ENCODE measurements at places on chromosomes 1 and 21.

DNA sequence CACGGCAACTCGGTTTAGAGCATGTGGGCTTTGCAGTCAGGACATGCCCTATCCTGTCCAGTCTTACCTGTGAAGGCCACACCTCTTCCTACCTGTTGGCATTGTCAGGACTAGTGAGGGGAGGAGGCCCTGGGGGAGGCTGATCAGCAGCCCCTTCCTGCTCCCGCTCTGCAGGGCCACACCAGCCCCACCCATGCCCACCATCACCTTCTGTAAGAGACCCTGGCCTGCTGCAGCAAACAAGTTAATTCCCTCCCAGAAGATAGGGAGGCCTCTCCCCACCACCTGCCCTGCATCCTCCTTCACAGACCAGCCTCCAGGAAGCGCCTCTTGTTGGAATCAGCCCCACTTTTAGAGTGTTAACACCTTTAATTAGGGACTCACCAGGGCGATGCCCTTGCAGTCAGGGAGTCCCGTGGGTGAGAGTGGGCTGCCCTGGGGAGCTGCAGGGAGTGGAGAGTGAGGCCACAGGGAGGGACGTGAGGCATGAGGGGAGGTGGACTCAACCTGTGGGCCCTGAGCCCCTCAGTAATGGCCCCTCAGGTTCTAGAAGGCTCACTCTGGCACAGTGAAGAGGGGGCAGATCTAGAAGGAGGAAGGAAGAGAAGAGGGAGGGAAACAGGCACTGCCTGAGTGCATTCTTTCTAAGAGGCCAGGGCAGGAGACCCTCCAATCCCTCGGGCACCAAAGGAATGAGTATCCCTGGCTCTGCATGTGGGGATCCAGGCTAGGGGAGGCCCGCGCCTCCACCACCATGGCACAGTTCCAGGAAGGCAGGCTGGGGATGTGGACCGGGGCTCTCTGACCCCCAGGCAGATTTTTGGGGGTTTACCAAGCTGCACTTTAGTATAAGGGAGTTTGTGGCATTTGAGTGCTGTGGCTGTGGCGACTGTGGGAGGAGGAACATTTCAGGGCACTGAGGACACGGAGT is 8.2 kb downstream of the UMODL1 start:
- no peak for DNase-seq

DNA sequence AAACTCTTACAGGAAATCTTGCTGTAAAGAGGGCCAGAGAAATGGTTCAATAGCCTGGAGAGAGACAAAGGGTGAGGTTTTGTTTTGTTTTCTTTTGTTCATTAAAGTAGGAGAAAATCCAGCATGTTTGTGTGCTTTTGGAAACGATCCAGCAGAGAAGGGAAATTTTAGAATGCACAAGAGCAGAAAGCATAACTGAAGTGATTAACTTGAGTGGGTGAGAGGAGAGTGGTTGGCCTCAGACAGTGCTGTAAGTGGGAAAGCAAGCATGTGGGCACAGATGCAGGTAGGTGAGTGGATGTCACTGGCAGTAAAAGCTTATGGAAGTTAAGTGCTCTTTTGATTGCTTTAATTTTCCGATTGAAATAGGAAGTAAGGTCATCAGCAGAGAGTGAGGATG is 50.2 kb downstream of the EEIG2 start:
- no peak for DNase-seq

DNA sequence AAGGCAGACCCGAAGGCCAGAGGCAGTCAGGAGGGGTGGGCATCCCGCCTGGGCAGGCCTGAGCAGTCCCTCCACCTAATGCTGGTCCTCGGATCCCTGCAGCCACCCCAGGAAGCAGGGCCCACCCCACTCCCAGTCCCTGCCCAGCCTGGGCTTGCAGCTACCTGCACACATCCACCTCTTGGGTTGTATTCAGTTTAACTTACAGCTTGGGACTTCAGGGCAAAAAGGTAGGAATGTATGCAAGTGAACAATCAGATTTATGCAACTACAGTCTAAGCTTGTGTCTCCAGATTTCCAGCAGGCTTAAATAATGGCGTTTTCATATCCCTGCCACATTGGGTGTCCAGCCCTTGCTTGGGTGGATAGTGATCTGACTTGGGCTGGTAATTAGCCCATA is 17.4 kb downstream of the LDLRAP1 start:
- no peak for DNase-seq

DNA sequence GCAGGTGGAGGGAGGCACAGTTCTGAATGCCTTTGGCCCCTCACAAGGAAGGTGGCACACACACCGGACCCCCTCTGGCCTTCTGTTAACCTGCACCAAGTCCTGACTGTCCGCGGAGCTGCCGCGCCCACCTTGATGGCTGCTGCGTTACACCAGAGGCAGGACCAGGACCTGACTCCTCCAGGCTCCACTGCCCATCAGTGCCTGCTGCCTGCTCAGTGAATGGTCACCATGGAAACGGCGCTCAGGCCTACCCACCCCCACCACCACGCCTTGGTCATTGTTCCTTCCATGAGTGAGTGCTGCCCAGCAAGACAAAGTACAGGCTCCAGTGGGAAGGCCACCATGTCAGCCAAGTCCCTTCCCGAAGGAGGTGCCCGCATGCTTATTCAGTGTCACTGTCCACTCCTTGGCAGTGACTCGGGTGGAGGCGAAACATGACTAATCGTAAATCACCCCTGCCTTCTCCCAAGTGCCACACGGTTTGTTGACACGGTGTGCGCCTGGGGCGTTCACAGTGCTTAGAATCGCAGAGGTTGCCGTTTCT is 57.3 kb downstream of the SLC37A1 start:
- DNase-seq = no peak

DNA sequence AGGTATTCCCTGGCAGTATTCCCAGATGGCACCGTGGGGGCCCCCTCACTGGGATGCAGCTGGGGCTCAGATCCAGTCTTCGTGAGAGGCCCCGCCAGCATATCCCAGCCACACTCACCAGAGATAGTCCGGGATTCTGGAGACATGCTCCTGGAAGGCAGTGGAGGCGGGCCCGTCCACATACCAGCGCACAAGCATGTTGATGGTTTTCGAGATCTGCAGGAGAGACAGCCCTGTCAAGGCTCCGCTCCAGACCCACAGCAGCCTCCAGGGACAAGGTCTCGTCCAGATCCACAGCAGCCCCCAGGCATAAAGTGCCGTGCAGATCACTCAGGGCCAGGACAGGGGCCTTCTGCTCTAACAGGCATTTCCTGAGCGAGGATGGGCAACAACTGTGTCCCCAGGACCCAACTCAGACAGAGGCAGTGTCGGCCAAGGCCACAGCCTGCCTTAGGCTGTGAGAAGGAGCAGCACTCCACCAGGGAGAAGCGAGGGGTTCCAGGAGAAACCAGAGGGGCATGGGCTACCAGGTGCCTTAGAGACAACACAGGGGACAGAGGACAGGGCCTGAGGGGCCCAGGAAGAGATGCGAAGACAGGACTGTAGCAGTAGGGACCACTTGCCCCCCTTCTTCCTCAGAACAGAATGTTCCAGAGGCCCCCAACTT is 14.8 kb downstream of the LSS start:
- DNase-seq = no peak

DNA sequence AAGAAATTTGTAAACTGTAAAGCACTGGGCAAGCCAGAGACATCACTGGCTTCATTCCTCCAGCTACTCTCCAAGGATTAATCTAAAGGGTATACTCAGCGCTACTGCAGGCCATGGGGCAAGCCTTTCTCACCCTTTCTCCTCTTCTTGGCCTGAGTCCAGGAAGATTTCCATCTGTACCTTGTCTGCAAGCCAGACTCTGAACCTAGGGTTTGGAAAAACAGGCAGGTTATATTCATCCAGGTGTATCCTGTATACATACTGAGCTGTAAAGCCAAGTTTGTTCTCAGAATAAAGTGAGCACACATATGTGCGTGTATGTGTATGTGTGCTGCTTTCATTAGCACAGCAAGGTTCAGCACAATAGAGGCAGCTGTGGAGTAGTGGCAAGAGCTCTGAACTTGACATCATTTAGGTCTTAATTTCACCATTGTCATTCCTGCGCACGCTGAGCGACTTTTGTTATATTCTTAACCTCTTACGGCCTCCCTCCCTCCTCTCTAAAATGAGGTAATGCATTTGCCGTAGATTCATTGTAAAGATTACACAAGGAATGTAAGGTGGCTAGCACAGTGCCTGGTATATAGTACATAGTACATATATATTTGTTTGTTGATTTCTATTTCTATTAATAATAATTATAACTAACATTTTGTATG is 128.1 kb upstream of the JUN start:
- no peak for DNase-seq

- DNase-seq = no peak
Observed at GRCh38 chr1:246398126-246398813, 108.8 kb downstream of the SMYD3 start.

DNA sequence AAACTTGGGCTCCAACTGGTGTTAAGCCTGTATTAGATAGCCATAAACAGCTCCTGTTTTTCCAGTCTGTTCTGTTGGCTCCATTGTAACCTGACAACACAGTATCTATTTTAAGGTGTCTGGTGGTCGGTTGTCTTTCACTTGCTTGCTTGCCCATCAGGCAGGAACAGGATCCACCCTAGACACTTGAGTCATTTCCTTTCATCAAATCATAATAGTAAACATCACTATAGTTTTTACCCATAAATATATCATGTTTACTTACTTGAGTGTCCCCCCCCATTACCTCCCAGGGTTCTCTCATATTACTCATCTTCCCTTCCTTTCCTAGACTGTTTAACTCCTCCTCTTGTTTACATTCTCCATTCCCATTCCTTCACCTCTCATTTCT is 2.9 kb downstream of the DDI2 start:
- DNase-seq = peak; percentile 63

GRCh38 chr1:211604548-211604947 is 25.6 kb upstream of the SLC30A1 start:
- DNase-seq = no peak

DNA sequence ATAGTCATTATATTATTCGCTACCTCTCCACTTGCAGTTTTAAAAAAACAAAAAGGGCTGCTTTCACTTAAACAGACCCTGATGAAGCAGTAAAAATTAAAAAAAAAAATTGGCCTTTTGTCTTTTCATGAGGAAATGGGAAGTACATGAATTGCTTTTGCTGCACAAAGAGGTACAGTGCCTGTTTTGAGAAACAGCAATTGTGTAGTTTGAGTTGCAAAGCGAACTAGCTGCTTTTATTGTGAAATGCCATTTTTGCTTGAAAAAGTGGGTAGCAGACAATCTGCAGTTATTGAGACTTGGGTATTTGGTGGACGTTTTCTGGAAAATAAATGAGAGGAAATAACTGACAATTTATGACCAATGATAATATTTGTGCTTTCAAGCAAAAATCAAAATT is 7.0 kb downstream of the DIP2A start:
- DNase-seq = no peak

DNA sequence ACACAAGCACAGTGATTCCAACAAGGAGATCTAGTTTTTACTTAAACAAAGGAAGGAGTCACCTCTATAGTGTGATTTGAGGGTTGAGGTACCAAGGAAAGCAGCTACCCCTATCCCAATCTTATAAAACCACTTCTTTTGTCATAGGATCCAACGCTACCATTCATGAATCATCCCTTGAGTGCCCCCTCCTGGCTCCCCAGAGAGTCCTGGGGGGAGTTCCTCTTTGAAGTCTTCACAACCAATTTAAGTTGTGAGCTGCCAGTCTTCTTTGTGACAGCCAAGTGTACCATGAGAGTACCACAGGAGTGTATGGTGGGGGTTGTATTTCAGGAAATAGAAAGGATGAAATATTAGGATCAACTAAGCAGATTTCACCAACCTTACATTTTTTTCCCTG is 39.1 kb upstream of the NHLH2 start:
- DNase-seq = no peak

DNA sequence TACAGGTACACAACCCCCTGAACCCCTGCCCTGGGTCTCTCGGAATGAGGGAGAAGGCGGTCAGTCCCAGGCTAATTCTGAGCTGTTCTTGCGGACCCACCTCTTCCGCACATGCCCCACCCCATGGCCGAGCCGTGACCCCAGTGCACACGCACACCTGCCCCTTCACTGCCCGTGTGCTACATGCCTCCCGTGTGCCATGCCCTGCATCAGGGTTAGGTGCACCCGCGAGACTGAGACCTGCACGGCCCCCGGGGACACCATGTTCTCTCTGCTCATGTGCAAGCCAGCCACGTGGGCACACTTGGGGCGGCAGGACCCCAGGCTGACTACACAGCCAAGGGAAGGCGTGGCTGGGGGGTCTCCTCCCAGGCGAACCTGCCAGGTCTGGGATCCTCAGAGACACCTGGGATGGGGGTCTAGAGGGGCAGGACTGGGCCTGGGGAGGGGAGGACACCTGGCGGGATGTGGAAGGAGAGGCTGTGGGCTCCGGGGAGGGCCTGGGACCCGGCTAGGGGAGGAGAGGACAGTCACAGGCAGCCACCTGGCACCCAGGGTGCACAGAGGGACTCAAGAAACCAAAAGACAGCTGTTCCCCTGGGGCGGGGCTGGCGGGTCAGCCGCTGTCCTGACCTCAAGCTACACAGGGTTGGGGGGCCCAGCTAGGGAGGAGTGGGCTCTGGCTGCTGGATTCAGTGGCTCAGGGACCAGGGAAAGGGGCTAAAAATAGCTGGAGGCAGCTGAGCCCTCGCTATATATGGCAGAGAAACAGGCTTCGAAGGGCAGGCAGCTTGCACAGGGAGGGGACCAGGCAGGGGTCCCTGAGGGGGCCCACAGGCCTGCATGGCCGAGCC is 133.4 kb downstream of the CASZ1 start:
- DNase-seq = no peak

DNA sequence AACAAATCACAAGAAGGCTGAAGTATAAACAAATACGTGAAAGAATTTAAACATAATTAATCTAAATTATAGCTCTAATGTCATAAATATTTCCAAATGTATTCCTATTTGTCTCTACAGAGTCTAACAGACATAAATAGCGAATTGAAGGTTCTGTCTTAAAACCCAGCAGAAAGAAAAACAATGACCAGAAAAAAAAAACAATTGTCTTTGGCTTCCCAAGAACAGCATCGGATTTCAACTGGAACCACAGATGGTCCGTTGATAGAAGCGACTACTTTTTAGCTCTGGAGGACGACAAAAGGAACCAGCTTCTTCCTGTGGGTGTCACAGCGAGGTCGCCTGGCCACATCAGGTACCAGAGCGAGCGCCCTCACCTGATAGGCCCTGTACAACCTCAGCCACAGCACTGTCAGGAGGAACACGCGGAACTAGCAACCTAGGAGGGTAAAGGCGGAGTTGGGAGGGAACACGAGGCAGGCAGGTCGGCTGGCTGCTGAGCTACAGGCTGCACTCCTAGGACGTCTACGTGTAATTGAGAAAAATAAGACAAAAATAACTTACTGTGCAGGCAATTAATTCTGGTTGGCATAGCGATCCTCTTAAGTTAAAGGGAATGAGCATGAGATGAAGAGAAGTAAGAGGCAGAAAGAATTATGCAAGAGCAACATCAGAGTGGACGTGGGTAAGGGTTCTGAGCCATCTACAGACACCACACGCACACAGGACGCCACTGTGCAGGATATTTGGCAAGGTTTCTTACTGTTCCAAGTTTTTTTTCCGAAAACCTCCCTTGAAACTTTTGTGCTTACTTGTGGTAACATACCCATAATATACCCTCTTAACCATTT is 16.7 kb upstream of the PRDM15 start:
- peak; percentile 44 for DNase-seq

DNA sequence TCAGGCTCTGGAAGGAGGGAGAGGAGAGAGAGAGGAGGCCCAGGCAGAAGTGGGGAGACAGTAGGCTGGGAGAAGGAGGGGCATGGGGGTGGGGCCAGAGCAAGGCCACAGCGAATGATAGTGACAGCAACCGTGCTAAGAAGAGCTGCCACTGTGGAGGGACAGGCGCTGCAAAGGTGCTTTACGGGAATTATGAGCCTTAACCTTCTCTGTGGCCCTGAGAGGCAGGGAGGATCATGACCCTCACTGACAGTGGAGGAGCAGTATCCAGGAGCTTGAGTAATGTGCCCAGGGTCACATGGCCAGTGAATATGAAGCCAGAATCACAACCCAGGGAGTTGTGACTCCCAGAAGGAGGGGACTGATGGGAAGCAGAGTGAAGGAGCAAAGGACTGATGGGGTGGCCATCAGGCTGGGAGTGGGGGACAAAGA is 53.4 kb upstream of the RPL11 start:
- DNase-seq = no peak
